ENCODE measurements at places on chromosomes 4 and X. TPM values are rescaled to one million over a fixed set of nuclear protein-coding genes. Genes with fewer than 3 reads are reported as not detected.

Gene EDA2R
- 13.2 TPM for total RNA-seq

Gene CD99
- total RNA-seq: 292 TPM

Gene GPR143
- total RNA-seq: 4.7 TPM

Gene TEX13B
- not detected for total RNA-seq

GRCh38 chr4:122845760-122846159 lies 19.1 kb downstream of the FGF2 start:
- DNase-seq: no peak

GRCh38 chrX:141989134-141989533 lies 85.4 kb downstream of the MAGEC1 start:
- DNase-seq: no peak

GRCh38 chr4:77385124-77385969 lies 220.3 kb upstream of the CXCL13 start:
- DNase-seq: peak; percentile 70

DNA sequence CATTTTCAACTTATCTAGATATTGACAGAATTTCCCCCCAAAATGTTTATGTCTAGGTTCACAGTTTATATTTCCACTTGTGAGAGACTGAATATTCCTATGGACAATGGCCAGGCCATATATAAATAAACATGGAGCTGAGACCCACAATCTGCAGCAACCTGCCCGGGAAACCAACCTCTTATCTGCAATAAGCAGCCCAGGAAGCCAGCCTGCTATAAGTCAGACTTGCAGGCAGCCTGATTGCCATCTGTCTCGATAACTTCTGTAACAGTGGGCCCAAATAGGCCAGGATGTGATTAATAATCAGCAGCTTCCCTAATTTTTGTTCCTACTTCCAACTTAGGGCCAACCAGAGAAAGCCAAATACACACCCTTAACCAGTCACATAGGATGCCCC lies 5.2 kb upstream of the NAP1L5 start:
- DNase-seq: no peak

- DNase-seq: no peak
Observed at GRCh38 chrX:41718481-41719235, 5.3 kb upstream of the GPR82 start.

- DNase-seq: no peak
Observed at GRCh38 chrX:115539841-115540240, 21.1 kb upstream of the PLS3 start.

- no peak for DNase-seq
Observed at GRCh38 chr4:83686166-83686565, 150.3 kb downstream of the GPAT3 start.

- no peak for DNase-seq
Observed at GRCh38 chrX:4197971-4198370, 484.5 kb upstream of the PRKX start.

DNA sequence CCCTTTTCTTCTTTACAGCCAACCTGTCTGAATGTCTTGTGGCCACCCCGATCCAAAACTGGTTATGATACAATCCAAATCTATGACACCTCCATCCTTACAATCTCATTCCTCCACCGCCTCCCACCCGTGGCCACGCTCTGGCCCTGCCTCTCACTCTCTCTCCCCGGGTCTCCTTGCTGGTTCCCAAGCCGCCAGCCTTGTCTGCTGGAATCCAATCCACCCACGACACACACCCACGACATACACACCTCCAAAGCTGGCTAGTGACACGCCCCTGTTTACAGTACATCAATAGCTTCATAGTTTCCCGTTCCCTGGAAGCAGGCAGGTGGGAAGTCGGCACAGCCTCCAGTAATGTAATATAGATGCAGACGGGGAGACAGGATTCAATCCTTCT lies 99.0 kb downstream of the WFS1 start:
- no peak for DNase-seq

- no peak for DNase-seq
Observed at GRCh38 chr4:127641524-127641923, 8.8 kb downstream of the INTU start.

DNA sequence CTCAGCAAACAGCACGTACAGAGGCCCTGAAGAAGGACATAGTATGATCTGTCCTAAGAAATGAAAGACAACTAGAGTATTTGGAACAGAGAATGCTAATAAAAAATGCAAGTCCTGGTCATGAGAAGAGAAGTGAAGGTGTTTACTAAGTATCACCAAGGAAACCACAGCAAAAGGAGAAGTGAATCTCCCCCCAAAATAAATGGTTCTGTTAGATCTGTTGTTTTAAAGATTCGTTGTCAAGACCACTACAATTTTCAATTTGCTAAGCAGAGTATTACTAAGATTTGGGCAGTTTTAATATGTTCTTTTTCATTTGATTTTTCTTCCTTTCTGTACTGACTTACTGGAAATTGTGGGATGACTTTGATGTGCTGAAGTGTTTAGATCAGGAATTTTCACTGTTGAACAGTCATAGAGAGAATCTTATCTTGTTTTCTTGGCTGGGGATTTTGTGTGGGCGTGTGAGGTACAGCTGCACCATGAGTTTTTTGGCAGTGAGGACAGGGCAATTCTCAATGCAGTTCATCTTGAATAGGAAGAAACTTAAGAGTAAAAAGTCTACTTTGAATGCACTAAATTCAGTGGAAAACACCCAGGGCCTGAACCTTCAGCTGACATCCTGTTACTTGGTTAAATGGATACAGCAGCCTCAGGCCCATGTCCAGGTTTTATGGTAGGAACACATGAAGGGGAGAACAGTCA lies 132.2 kb downstream of the STIM2 start:
- no peak for DNase-seq

DNA sequence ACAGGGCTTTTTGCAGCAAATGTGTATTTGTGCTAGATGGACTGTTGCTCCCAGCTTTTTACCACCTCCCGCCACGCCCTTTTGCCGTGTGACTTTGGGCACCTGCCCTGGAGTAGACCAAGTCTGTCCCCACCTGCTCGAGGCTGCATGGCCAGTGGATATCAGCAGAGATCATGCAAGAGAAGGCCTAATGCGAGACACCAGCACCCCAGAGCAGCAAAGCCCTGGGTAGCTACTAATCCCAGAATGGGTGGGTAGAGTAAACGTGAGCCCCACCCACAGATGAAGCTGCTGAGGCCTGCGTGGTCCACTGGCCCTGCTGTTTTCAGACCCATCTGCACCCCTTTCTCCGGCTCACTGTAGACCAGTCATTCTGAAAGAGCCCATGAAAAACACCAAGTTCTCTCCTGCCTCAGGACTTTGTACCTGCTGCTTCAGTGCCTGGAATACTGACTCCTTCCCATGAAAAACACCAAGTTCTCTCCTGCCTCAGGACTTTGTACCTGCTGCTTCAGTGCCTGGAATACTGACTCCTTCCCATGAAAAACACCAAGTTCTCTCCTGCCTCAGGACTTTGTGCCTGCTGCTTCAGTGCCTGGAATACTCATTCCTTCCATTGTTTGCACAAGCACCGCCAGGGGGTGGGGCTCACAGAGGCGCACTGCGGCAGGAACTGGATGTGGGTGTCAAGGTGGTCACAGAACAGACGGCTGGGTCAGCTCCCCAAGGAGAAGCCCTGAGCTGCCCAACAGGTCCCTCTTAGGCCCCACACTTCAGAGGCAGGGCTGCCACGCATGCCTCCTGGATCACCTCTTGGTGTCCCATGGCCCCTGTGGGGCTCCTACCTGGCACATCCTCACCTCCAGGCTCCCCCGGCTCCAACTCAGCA lies 5.1 kb upstream of the TNIP2 start:
- DNase-seq: no peak

Measured in type B pancreatic cell (in vitro differentiated cells).